ENCODE measurements at places on chromosomes 5 and 9.

DNA sequence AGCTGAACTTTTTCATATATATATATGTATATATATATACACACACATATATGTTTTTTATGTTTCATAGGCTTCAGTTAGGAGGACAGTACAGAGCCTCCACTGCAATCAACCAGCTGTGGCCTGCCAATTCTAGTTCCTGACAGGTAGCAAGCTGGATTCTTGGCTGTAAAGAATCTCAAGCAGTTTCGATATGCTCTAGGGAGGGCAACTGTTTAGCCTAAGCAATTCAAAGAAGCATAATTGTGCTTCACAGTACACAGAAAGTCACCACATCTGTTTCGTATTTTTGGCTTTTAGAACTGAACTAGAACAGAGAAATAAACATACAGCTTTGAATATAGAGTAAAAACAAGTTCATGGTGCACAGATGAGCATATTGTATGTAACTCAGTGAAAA lies 152.4 kb upstream of the ARRDC3 start:
- DNase-seq, result no peak

DNA sequence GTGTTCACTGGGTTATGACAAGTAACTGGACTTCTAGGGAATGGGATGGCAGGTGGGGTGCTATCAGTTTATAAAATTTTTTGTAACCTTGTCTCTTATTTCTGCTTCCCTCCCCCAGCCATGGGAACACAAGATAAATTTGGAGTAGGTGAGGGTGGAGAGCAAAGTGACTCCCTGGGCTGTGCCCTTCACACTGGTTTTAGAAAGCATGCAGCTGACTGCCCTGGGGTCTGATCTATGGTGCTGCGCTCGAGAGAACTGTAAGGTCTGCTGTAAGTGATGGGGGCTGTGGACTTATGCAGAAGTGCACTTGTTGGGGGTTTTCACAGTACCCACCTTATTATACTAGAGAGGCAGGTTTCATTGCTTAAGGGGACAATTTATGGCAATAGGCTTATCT lies 247.7 kb upstream of the DMRT1 start:
- DNase-seq, result no peak

- no peak for DNase-seq
Observed at GRCh38 chr9:110284211-110284844, 28.0 kb upstream of the TXN start.

DNA sequence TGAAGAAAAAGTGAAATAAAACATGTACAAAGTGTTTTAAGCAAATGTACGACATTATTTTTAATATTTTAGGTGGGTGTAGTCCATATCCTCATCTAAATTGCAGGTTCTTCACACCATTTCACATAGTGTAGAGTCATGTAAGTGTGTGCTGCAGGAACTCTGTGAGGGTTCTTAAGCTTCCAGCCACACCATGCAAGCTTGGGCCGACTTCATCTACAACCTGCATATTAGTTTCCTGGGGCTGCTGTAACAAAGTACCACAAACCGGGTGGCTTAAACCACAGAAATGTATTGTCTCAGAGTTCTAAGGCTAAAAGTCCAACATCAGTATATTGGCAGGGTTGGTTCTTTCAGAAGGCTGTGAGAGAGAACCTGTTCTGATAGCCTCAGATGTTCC lies 10.2 kb downstream of the PAM start:
- no peak for DNase-seq

DNA sequence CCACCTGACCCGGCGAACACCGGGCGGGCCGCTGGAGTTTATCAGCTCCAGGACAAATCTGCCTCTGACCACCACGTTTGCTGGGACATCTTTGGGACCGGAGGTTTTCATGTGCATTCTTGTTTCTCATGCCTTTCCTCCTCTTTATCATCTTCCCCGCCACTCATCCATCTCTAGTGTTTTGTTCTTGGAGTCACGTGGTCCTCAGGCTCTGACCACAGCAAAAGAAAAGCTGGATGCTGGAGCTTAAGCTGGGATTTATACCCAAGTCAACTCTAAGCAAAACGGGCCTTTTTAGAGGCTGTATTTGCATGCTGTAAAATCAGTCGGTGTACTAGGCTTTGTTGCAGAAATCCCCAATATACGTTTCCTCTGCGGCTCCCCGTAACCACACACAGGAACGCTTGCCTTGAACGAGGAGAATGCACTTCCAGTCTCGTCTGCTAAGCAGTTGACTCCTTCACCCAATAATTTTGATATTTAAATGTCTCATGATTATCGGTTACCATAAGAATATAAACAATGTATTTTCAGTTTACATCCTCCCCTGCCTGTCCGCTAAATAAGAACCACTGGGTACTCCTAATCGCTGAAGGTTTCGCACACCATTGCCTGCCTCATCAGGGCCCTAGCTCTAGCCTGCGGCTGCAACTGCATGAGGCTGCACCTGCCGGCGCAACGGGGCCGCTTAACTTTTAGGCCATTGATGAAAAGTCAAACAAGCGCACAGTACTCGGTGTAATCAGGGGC lies 560 bp upstream of the NDUFS6 start:
- no peak for DNase-seq

- DNase-seq, result no peak
Observed at GRCh38 chr5:132746954-132747615, at the start of gene CCNI2. Gene CCNI2 (plus strand): TSS chr5:132747426. CDS start chr5:132747496, 70 bp downstream.

DNA sequence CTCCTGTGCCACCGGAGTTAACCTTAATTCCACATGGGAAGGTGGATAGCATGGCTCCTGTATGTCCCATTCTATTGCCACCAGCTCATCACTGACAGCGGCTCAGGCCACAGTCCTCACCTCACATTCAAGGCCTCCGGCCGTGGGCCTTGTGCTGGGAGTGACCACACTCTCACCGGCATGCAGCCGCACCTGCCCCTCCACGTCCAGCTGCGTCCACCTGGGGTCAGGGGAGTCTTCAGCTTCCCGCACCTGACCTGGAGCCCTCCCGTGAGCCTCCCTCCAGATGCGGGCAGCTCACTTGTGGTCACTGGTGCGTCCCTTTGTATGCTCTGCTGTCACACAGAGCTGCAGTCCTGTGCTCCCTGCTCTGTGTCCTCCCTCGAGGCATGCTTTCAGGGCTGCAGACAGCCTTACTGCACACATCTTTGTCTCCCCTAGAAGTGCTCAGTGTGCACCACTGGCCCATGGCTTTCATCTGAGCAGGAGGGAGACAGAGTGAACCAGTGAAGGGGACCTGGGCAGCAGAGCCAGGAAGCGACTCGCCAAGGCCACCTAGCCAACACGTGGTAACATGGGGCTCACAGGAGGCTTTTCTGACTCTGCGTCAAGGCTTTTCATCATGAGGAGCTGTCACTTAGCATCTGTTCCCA lies 210.1 kb downstream of the ERCC6L2 start:
- no peak for DNase-seq

DNA sequence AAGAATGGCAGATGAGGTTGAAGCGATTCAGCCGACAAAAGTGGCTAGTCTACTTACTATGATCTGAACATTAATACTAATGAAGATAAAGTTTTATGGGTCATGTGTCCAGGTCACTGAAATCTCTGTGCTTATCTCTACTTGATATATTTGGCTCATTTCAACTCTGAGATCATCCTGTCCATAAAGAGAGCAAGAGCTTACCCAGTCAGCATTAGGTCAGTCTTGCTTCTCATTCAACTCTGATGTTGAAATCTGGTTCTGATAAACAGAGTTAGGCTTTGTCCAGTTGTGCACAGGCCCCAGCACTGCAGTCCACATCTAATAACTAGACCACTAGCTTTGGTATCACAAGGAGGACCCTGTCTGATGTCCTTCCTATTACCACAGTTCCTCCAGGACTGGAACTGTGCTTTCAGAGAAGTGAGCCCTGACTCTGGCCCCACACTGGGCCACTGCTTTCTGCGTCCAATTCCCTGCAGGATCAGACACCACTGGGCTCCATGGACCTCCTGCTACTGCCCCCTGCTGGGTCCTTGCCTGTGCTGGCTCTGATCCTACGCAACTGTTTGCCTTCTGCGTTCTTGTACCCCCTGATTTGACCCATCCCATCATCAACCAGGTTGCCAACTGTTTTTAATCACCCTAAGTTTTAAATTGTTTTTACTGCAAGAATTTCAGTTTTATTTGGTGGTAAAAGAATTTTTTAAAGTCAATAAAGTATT lies 23.7 kb upstream of the FAM120A start:
- no peak for DNase-seq

- no peak for DNase-seq
Observed at GRCh38 chr9:128249558-128249907, 26.3 kb downstream of the GOLGA2 start.

GRCh38 chr9:6598249-6598725 lies 47.2 kb downstream of the GLDC start:
- no peak for DNase-seq

DNA sequence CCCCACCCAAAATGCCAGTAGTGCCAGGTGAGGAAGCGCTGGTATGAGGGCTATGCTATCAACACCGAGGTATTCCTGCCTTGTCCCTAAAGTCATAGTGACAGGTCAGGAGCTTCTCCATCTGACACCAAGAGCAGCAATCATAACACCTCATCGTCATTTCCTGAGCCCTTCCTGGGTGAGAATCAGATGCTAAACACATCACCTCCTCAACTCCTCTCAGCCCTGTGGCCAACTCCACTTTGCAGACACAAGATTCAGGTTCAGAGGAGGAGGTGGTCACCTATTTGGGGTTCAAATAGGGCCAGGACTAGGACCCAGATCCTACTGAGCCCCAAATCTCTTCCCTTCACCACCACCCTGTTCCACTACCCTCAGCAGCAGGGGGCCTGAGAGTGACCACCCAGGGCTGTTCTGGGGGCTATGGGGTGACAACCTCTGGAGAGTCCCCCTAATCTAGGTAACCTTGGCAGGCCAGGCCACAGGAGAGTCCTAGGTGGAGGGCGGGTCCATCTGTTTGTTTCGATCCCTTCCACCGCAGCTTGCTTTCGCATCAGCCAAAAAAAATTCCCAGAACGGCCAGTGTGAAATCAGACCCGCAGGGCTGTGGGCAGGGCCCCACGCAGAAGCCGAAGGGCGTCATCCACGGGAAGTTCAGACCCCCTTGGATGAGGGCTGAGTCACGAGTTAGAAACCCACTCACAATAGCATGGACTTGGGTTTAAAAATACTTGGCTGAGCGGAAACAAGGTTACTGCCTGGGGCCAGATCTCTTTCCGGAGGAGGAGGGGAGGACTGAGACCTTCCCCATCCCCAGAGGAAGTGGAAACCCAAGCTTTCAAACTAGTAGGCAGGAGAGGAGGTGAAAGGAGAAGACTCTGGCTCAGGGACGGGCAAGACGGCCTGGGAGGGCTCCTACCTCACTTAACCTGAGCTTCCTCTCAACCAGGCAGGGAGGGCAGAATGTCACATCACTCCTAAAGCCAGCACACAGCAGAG lies 8.7 kb downstream of the STK10 start:
- no peak for DNase-seq

- no peak for DNase-seq
Observed at GRCh38 chr9:72596451-72597180, 75.2 kb downstream of the TMC1 start.

GRCh38 chr9:68949271-68950000 lies 64.5 kb downstream of the PRKACG start:
- DNase-seq, result no peak

- DNase-seq, result no peak
Observed at GRCh38 chr9:137820161-137820855, 57.3 kb upstream of the CACNA1B start.

DNA sequence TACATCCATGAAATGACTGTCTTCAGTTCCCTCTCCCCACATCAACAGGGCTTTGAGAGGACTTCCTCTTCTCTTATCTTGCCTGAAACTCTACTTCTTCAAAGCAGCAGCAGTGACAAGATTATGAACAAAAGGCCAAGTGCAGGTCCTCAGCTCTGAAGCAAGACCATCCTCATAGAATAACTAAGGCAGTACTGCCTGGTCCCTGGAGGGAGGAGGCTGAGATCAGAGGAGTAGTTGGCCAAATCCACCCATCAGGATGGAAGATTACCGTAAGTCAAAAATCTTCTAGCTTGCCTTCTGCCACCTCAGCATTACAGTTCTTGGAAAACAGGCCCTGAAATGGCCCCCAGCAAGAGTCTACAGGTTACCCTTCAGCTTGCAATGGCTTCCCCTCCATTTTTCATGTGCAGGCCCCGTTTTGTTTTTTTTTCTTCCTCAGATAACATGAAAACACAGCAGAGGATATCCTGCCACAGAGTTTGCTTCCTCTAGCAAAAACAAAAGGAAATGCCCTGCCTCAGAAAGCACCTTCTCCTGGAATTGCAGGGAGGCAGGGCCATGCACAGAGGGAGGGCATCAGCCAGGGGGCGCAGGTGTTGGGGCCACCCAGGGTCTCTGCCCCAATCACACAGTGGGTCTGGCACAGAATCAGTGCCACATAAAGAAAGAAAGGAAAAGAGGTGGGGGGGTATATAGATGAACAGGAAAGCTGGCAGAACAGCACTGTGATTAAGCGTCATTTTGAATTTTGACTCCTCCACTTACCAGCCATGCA lies 40.0 kb downstream of the KLHL3 start:
- DNase-seq, result no peak

DNA sequence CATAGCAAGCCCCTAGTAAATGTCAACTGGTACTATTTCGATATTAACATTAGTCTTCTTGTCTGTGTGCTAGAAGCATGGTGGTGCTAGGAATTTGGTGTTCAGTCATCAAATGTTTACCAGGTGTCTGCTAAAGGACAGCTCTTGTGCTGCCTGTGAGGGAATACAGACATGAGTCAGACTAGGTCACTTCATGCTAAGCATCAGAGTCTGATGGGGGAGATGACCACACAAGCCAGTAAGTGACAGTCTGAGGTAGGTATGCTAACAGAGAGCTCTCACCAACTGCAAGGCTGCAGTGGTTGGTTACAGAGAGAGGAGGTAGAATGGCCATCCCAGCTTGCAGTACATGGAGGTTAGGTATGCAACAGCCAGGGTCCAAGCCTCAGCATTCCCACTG lies 320.9 kb downstream of the CDK5RAP2 start:
- DNase-seq, result no peak

DNA sequence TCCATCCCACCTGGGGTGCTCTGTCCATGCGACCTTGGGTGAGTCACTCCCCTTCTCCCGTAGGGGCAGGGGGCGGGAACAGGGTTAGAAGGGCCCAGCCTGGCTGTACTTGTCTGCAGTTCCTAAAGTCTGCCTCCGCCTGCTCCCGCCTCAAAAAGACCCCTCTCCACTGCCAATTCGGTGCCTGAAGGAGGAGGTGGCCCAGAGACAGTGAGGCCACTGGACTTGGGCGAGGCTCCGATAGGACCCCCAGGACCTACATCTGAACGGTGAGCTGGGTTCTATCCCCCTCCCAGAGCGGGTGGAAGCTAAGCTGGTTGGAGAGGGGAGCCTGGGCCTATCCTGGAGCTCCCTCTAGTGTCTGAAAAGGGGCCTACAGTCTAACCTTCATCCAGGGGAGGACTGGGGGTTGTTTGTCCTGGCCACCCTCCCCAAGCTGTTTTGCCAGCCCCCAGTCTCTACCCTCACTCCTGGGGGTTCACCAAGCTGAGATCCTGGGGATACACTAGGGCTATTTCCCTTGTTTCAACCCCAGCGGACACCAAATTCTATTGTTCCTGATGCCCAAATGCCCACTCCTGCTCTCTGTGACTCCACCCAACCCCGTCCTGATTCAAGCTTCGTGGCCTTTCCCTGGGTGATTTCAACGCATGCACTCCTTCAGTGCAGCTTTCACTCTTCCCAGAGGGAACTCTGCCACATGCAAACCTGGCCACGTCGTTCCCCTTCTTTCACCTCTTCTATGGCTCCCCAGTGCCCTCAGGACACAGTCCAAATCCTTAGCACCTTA lies 6.1 kb upstream of the CRB2 start:
- no peak for DNase-seq

GRCh38 chr5:32625106-32625505 lies 39.7 kb downstream of the SUB1 start:
- peak; percentile 25 for DNase-seq

- DNase-seq, result no peak
Observed at GRCh38 chr5:143379606-143380005, 23.9 kb downstream of the NR3C1 start.

- no peak for DNase-seq
Observed at GRCh38 chr9:80836013-80836412, 853.3 kb downstream of the TLE1 start.

All from fibroblast of skin of left biceps (primary cell).